ENCODE measurements at places on chromosomes 6 and 20.

- peak; percentile 72 for DNase-seq
These were observed 225.9 kb downstream of the TMEM242 start for GRCh38 chr6:157097255-157097955.

DNA sequence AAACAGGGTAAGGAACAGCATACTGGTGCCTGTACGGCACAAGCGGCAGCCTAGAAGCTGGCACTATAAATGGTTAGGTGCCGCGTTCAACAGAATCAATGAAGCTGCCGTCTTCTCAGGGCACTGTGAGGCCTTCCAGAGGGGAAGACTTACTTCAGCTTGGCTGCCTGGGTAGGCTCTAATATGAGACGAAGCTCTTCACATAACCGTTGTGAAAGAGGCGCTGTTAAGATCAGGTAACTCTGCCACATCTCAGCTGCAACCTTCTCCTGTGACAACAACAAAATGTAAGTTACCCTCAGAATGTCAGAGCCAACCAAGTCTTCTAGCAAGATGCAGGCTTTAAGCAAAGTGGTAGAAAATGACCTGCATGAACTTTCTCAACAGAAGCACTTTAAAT lies 12.0 kb upstream of the LYRM2 start:
- DNase-seq = no peak

DNA sequence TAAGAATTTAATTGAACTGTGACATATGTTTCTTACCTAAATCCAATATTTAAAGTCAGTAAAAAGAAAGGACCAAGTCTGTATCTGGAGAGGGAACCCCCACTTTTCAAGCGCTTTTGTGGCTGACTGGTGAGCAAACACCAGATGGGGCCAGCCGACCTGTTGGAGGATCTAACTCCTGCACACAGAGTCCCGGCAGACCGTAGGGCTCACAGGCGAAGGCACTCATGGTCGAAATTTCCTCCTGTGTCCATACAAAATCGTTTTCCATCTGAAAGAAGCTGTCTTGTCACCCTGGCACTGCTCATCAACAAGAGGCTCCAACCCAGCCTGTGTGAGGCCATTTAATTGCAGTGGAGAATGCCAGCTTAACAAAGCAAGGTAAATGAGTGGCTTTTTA lies 94.0 kb downstream of the SCML4 start:
- no peak for DNase-seq

- peak; percentile 3 for DNase-seq
These were observed 18.0 kb upstream of the SIRPB2 start for GRCh38 chr20:1509237-1509636.

DNA sequence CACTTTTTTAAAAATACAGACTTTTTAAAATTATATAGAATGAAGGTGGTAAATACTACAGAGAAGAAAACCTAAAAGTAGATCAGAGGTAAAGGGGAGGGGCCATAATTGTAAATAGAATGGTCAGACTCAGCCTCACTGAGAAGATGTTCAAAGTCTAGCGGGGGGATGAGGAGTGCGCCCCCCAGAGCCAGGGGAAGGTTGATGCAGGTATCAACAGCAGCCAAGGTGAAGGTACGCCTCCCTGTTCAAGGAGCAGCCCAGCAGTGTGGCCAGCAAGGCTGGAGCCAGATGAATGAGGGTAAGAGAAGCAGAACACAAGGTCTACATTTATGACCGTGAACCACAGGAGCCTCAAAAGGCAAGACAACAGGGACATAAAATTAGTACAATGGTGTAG lies 204.1 kb downstream of the PTPRT start:
- DNase-seq = no peak

GRCh38 chr20:1364106-1364505 lies 28.7 kb downstream of the FKBP1A start:
- no peak for DNase-seq

DNA sequence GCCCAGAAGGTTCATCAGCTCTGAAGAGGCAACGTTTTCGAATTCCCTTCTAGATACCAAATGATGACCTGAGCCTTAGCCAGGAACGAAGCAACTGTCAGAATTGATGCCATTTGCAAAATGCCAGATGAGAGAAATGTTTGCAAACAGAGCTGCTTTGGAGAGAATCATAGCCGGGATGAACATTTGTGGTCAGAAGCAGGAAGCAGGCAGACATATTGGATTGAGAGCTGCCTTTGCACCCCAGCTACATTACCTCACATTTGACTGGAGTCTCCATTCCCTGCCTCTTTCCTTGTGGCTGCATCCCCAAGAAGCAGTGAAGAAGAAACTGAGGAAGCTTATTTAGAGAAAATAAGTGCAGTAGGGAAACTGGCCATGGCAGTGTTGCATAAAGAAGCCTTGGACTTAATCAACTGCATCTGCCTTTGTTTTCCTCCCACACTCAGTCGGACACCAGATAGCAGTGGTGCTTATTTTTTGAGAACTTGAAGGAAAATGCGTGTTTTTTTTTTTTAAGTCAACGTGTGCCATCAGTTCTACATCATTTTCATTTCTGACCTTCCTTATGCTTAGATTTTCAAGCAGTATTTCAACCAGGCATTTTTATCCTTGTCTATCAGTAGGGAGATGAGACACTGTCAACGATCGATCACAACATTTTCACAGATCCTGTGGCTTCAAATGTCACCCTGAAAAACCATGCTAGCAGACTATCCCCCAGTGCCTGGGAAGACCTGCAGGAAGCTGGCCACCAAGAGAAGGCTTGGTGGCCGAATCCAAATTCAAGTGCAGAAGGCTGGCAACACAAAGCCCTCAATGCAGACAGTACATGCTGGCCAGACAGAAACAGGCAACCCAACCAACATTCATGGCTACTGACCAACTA lies 541.2 kb upstream of the JARID2 start:
- DNase-seq = no peak

GRCh38 chr20:32621891-32622584 lies 36.9 kb upstream of the NOL4L start:
- no peak for DNase-seq

DNA sequence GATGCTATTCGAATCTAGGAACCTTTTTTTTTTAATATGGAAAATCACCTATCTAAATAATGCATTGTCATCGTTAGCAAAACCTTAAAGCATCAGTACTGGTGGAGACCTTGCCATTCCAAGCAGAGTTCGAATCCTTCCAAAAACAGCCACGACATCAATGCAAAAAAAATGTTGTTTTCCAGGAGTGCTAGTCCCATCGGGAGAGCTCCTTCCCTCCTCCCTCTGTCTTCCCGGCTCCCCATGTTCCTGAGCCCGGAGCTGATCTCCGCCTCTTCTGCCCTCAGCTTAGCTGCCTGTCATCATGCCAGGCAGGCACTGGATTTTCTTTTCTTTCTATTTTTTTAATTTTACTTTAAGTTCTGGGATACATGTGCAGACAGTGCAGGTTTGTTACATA lies 153.6 kb upstream of the QKI start:
- peak; percentile 25 for DNase-seq

- no peak for DNase-seq
These were observed 48.6 kb upstream of the SNX9 start for GRCh38 chr6:157774153-157775135.

DNA sequence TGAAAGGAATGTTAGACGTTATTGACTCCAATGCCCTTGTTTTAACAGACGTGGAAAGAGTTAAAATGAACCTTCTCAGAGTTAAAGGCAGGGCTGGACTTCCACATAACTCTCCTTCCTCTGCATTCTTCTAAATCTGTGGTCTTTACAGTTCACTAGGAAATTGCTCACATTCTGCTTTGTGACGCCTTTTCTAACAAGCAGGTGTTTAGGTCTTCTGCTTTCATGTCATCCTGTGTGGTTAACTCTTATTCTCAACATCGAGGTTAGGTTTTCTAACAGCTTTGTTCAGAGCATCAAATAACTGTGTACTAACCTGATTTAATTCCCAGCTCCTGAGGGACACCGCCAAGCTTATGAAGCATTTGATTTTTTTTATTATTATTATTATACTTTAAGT lies 81.3 kb upstream of the NT5E start:
- DNase-seq = no peak
